Activated CD8-positive, alpha-beta memory T cell treated with anti-CD3 and anti-CD28 coated beads for 1 hour (primary cell): ENCODE measurements at places on chromosomes 12 and 14.

GRCh38 chr14:55123101-55123500, 6.0 kb upstream of the LGALS3 start:
- DNase-seq, result no peak

DNA sequence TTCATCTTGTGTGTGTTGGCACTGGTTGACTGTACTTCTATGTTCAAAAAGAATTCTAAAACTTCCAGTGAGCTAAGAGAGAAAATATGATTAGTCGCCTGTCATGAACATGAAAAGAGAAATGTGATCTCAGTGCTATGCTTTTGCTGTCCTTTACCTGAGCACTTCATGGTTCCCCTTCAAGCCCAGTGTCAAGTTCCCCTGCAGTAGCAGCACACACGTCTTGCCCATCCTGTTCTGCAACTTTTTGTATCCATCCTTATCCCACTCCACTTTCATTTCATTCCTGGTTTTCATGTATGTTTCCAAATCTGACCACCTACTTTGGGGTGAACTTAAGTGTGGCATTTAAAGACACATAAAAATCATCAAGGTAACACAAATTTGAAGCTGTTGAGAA, 848.0 kb upstream of the USP15 start:
- DNase-seq, result no peak

DNA sequence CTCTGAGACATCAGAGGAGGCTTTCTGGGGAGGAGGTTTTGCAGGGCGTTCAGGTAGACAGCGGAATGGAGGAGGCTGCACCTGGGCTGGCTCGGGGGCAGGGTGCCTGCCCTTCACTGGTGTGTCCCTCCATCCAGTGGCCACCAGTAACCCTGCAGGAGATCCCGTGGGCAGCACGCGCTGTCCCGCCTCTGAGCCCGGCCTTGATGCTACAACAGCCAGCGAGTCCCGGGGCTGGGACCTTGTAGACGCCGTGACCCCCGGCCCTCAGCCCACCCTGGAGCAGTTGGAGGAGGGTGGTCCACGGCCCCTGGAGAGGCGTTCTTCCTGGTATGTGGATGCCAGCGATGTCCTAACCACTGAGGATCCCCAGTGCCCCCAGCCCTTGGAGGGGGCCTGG, 10.0 kb upstream of the ADSS1 start:
- no peak for DNase-seq

DNA sequence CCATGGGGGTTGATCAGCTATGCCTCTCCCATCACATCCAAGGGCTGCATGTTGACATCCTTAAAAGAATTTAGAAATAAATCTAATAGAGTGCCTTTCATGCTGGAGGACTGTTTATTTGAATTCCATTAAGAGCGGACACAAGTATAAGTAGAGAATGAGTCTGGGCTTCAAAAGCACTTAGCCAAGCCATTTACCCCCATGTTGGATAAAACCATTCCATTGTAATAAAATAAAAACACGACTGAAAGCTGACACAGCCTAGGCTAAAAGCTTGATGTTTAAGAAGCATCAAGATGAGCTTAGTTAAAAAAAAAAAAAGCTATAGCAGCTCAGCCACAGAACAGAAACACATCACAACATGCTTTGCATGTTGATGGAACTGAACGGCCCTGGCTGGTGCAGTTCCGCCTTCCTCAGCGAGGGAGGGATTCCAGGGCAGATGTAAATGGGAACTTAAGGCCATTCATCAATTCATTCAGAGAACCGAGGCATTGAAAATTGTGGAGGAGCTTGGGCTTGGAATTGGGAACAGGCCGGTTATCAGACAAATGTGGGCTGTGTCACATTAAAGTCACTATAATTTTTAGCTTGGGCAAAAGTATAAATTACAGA, 41.2 kb downstream of the TMEM132D start:
- DNase-seq, result no peak

DNA sequence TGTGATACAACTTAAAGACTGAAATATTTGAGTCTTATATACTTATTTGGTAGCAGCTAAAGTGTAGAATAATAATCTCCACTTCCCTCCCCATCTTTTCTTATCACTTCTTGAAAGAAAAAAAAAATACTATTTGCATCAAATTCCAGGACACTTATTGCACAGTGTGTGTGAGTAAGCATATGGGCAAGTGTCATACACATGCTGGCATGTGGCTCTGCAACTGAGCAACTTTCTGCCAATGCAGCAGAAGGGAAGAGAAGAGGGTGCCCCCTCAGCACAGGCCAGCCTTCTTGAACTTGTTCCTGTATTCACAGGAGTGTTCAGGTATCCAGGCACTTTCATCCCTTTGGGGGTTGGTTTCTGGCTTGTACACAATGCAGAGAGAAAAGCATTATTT, 145.8 kb downstream of the CPNE8 start:
- no peak for DNase-seq

GRCh38 chr14:38808734-38809455, 294.1 kb downstream of the SEC23A start:
- no peak for DNase-seq

DNA sequence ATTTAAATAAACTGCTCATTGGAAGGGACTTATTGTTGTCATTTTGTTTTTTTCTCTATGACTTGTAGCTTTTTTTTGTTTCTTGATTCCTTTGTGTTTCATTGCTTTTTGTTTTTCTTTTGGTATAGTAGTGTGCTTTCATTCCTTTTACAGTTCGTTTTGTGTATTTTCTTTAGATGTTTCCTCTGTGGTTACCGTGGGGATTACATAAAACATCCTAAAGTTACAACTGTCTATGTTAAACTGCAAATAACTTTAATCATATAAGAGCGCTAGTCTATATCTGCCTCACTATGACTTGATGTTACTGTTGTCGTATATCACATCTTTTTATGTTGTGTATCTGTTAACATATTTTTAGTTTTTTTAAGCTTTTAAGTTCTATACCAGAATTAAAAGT, 86.9 kb downstream of the ATF7IP start:
- DNase-seq, result no peak

GRCh38 chr12:7158781-7159609, 28.8 kb downstream of the CLSTN3 start:
- no peak for DNase-seq
